ENCODE measurements at places on chromosomes 3 and 15. TPM values are rescaled to one million over a fixed set of nuclear protein-coding genes. Genes with fewer than 3 reads are reported as not detected.

BTD gene
- total RNA-seq, result 16.0 TPM

GADL1 gene
- total RNA-seq, result 0.03 TPM

PAQR9 gene
- 2.2 TPM for total RNA-seq

- no peak for DNase-seq
- no peak overlapping the region for H3K27ac ChIP-seq
- H3K4me1 ChIP-seq, result no peaks in the 10 kb centered on the region
- H3K4me3 ChIP-seq, result no peak overlapping the region
- H3K36me3 ChIP-seq, result no peaks in the 10 kb centered on the region
- H3K27me3 ChIP-seq, result no peaks in the 10 kb centered on the region
These were observed 89.2 kb upstream of the RAP2B start for GRCh38 chr3:153072856-153073255.

DNA sequence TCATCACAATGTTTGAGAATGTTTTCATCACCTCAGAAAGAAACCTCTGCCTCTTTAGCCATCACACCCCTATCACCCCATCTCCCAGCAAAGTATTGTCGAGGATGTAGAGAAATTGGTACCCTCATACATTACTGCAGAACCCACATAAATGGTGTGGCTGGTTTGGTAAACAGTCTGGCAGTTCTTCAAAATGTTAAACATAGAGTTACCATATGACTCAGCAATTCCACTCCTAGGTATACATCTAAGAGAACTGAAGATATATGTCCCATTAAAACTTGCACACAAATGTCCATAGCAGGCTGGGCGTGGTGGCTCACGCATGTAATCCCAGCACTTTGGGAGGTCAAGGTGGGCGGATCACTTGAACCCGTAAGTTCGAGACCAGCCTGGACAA is 8.7 kb upstream of the ETFA start:
- DNase-seq, result no peak
- peaks cover 9% of the 10 kb centered on the region for H3K4me1 ChIP-seq
- no peaks in the 10 kb centered on the region for H3K36me3 ChIP-seq
- H3K4me3 ChIP-seq, result no peak overlapping the region
- H3K27me3 ChIP-seq, result peaks cover 13% of the 10 kb centered on the region
- H3K27ac ChIP-seq, result no peak overlapping the region

DNA sequence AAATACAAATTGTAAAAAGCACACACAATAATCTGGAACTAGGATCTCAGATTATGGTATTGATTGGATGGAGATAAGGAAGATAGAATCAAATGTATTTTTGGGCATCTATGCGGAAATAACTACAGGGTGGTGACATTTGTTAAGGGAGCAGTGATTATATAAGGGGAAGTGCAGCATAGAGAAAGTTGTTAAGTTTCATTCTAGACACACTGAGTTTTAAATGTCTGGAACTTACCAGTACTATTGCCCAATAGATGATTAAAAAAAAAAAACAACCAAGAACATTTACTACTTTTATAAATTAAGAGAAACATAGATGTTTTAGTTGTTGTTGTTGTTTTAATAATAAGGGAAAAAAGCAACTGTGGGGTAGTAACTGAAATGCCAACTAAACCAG is 32.1 kb upstream of the C3orf38 start:
- DNase-seq, result no peak
- H3K36me3 ChIP-seq, result peaks cover 3% of the 10 kb centered on the region
- peaks cover 6% of the 10 kb centered on the region for H3K4me1 ChIP-seq
- no peaks in the 10 kb centered on the region for H3K27me3 ChIP-seq

GRCh38 chr15:92082006-92082843 is 228.7 kb downstream of the SLCO3A1 start:
- H3K4me3 ChIP-seq, result no peak overlapping the region
- no peaks in the 10 kb centered on the region for H3K27me3 ChIP-seq
- no peaks in the 10 kb centered on the region for H3K4me1 ChIP-seq
- no peaks in the 10 kb centered on the region for H3K36me3 ChIP-seq
- H3K27ac ChIP-seq, result no peak overlapping the region
- DNase-seq, result peak; percentile 82

DNA sequence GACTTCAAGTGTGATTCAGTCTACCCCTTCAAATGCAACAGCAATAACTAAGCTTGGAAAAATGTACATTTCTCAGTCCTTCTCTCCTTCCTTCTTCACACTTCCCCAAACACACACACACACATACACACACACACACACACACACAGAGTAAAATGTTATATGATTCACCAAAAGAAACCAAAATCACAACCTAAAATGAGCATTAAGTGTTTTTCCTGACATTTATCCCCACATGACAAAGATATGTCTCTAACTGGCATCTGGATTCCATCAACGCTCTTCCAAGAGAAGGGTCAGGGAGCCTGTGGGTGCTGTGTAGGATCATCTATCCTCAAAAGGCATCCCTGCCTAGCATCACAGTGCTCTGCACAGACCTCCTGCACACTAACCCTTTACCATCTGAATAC is 21.0 kb downstream of the PDZRN3 start:
- no peak overlapping the region for H3K27ac ChIP-seq
- H3K4me3 ChIP-seq, result no peak overlapping the region
- H3K36me3 ChIP-seq, result no peaks in the 10 kb centered on the region

DNA sequence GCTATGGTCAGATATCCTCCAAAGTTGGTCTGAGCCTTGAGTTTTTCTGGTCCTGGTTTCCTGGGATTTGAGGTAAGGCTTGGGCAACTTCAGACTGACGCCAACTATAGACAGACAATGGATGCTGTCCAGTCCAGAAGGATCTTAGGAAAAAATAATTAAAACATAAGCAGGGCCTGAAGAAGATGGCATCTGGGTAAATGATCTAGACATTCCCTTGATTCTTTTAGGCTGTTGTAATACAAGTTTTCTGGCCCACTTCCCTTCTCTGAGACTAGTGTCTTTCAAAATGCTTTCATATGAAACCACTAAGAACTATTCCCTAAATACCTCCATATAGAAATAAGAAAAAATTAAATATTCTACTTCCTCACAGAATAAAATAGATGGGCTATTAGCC is 47.7 kb upstream of the PLXND1 start:
- no peak overlapping the region for H3K27ac ChIP-seq
- H3K4me3 ChIP-seq, result no peak overlapping the region

CYP11A1 gene
- 1.1 TPM for total RNA-seq

DNA sequence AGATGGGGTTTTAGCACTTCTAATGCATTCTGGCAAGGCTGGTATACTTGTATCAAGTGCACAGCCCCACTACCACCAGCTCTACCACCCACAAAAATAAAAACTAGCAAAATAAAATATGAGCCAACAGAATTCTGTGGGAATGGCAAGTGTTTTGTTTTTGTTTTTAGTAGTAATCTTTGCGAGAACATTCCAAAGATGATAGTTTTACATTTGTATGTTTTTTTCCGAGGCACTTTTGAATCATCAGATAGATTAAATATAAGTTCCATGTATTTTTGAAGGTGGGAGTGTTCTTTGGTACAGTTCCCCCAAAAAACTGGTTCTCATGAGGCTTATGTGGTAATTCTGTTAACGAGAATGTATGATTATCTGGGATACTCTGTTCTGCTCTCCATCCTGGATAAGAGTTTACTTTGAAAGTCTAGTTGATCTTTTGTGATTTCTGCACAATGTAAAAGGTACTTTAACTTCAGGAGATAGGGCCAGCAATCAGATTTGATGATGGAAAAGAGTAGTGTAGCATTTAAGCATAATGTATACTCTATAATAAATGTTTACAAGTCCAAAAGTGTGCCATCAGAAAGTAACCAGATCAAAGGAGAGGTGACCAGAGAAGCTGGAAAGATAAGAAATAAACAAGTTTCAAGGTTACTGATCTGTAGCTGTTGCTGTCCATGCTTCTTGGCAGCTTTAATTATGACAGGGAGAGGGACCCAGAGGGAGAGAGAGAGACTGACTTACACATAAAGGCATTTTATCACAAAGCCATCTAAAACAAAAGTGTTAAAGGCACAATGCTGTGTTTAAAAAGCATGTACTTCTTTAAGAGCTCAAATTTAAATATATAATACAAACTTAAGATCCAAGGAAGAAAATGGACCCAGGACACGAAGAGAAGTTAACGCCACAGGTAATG is 130.9 kb downstream of the PGPEP1L start:
- H3K27ac ChIP-seq, result no peak overlapping the region
- H3K27me3 ChIP-seq, result no peaks in the 10 kb centered on the region
- peaks cover 54% of the 10 kb centered on the region for H3K4me1 ChIP-seq

GRCh38 chr3:177516158-177517011 is 319.1 kb upstream of the TBL1XR1 start:
- peaks cover 13% of the 10 kb centered on the region for H3K4me1 ChIP-seq
- H3K27me3 ChIP-seq, result no peaks in the 10 kb centered on the region
- no peaks in the 10 kb centered on the region for H3K36me3 ChIP-seq
- DNase-seq, result peak; percentile 77
- H3K27ac ChIP-seq, result no peak overlapping the region

DNA sequence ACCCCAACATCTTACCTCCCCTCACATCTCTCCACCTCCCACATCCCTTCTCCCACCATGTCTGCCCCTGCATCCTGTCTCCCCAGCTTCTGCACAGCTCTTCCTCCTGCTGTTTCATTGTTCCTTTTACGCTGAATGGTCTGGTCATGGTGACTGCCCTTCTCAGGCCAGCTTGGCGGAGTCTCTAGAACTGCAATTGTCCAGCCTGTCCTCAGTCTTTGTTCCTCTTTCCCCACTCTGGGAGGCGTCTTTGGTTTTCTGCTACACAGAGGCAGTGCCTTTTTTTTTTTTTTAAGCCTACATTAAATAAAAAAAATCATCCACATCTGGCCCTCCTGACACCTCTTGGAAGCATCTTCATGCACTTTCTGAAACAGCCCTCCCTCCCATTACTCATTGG is 49.1 kb upstream of the SEC22A start:
- no peak overlapping the region for H3K27ac ChIP-seq
- no peaks in the 10 kb centered on the region for H3K27me3 ChIP-seq
- peaks cover 35% of the 10 kb centered on the region for H3K4me1 ChIP-seq

CAV3 gene
- total RNA-seq, result not detected

- H3K36me3 ChIP-seq, result no peaks in the 10 kb centered on the region
- no peak overlapping the region for H3K4me3 ChIP-seq
- DNase-seq, result no peak
- H3K27me3 ChIP-seq, result no peaks in the 10 kb centered on the region
These were observed 11.3 kb downstream of the EXOSC7 start for GRCh38 chr3:44987332-44987731.
